Body of pancreas (tissue), 4 donors: ENCODE measurements at places on chromosomes 13 and 19.

DNA sequence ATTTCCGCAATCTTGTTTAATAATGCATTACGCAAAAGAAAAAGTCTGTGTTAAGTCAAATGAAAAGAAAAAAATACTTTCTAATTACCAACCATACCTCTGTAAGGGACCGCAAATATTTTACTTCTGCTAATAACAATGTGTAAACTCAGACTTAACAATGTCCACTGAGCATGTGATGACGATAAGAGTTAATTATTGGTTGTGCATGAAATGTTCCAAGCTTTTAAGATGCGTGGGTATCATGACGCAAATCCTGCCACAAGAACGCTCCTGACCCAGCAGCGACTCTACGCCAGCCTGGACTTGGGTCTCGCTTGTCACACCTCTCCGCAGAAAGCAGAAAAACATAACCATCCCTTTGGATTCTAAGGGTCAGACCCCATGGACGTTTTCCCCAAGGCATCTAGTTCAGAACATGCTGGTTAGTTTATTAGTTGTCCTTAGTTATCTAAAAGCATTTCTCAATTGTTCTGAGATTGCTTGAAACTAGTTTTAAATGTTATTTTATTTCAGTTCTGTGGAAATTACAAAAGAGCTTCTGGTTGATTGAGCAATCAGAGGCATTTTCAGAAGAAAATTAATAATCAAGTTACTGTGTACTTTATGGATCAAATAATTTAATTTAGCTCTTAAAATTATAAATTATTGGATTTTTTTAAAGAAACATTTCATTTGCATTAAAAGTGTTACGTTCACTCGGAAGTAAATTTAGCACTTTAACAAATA, 779.9 kb upstream of the ARGLU1 start:
- no peak for DNase-seq

DNA sequence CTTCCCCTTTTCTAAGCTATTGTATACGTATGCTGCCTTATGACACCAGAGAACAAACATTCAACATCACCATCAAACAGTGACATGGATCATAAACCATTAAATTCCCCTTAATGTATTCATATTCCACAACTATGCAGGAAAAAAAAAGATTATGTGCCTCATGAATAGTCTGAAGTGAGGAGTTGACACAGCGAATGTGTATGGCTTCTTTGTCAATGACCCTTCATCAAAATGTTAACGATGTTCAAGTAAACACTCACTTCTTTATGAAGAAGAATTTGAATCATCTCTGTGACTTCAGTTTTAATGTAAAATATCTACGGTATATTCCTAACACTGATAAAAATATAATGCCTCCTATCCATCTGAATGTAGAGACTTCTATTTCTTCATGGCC, 44.6 kb downstream of the SMAD9 start:
- no peak for DNase-seq

- no peak for DNase-seq
Observed at GRCh38 chr13:39417643-39418042, 185.3 kb downstream of the LHFPL6 start.

DNA sequence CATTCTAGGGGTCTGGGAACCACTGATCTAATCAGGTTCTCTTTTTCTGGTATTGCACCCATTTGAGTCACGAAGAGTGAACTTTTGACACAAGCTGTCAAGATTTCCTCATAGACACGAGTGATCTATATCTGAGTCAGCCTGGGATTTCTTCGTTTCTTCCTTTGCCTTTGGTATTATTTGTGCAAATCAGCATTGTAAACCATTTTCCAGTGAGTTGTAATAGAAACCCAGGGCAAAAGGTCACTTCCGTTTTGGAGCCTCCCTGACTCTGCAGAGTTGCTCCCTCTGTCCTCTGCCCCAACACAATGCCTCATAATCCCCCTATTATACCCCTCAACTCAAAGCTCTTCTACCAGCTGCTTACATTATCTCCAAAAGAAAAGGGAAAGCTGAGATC, 615.1 kb downstream of the EFNB2 start:
- DNase-seq: no peak

DNA sequence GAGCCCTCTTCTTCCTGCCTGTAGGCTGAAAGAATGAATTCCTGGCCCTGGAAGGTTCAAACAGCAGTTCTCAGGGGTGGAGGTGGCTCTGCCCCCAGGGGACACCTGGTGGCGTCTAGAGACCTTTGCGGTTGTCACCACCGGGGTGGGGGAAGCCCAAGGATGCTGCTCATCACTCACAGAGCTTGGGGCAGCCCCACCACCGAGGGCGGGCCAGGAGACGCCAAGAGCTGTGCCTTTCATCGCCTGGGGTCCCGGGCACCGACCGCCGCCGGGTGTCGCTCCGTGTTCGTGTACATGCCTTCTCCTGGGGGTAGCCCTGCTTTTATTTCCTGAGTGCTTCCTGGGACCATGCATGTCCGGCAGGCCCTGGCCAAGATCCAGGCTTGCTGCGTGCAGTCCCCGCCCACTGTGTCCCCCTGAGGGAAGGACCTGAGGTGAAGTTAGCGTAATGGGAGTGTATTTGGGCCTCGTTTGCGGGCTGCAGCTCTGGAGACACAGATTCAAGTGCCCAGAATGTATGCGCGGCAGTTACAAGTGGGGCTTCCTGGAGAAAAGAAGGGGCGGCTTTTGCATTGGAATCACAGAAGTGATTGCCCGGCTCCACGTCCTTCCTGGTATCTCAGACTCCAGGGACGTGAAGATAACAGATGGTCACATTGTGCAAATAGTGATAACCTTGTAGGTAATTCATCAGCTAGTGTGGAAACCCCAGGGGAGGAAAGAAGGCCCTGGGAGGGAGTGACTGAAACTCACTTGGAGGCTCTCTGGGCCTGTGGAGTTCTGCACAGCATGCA, 7.8 kb downstream of the DOT1L start:
- DNase-seq: peak; percentile 64

GRCh38 chr13:109427148-109427547, 359.2 kb downstream of the IRS2 start:
- DNase-seq: no peak

DNA sequence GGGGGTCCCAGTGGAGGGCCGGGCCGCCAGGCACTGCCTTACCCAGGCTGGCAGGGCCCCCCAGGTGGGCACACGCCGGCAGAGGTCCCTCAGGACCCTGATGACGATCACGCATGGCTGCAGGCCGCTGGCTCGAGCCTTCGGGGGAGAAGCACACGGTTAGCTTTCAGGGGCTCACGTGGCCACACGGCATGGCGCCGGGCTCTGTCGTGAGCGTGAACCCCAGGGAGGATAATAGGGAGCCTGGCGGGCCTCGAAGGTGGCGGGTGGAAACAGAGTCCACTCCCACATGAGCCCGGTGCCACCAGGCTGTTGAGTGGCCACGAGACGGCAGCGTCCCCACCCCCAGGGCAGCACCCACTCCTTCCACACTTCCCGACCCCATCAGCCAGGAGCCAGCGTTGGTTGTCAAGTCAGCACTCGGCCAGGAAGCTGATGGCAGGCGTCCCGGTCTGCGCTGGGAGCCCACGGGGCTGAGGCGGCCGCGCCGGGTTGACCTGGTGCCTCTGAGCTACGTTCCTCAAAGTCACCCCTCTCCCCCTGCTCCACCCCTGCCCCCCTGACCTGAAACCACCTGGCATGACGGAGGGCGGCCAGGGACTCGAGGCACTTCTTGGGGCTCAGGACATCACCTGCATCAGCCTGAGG, 24.7 kb upstream of the MATK start:
- no peak for DNase-seq

- no peak for DNase-seq
Observed at GRCh38 chr19:36436531-36436930, 18.1 kb upstream of the ZFP82 start.

- no peak for DNase-seq
Observed at GRCh38 chr13:24038405-24038804, 122.1 kb upstream of the SPATA13 start.
